AG08396 (cell line): ENCODE measurements at places on chromosomes 7 and 10.

DNA sequence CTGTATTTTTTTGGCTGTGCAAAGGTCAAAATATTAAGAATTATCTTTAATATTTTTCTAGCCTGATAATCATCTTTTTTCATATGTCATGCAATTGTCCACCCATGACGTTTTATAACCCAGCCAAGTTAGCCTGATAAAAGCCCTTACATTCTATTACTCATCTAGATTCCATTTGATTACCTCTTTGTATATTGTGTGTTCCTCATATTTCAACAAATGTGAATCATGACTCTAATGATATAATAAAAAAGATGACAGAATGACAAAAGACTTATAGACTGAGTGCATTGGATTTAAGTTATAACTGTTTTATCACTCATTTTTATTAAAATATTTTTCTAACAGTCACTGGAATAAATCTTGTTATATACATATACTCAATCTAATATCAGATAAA lies 1560.0 kb upstream of the LRRTM3 start:
- DNase-seq: no peak

GRCh38 chr10:132559538-132559937 lies 22.0 kb downstream of the INPP5A start:
- no peak for DNase-seq

DNA sequence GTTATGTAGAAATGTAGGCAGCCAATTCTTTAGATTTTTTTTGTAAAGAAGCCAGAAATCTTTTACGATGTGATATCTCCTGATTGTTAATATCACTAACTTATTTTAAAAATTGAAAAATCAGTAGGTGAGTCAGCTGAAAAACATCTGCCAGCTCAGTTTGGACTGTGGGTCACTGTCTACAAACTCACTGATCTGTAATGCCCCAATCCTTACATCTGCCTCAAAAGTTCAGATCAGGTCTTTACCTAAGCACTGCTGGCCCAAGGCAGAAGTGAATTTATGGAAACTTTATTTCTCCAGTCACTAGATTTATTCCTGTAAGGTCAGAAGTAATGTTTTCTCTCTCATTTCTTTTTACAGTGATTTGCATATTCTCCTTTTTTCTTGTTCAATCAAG lies 31.0 kb upstream of the FAM13C start:
- DNase-seq: no peak

- DNase-seq: no peak
These were observed 16.2 kb downstream of the MALSU1 start for GRCh38 chr7:23315366-23315765.

DNA sequence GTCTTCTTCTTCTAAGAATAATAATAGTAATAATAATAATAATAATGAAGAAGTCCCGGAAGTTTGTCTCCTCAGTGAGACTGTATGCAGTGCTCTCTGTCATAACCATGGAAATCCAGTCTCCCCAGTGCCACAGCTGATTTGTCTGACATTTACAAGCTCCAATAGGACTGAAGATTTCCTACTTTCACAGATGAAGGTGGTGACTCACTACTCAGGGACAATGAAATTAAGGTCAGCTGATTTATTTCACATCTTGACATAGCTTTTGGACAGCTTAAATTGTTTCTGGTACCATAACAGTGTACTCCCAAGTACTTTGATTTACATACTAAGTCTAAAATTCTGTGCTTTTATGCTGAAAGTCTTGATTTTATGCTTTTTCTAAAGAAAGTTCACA lies 6.9 kb downstream of the CELF2 start:
- DNase-seq: no peak

DNA sequence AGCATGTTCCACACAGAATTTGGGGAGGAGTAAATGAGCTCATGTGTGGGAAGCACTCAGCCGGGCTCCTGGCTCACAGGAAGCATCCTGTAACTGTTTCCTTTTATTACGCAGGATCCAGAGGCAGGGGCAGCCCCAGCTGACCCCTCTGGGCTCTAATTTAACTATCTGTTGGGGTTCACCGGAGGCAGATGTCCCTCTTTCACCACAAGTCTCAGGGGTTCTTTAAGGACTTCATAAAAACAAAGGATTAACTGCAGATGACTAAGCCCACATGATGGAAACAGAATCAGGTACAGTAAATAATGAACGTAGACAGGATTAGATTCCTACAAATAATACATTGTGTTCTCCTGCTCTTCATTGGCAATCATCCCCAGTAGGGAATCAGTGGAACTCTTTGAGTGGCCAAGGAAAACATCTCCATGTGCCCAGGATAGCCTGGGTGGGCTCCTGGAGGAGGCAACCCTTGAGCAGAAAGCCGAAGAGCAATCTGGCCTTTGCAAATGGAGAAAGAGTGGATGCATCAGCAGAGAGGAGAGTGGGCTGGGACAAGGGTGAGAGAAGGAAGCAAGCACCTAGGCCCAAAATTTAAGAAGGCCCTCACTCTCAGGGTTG lies 24.6 kb downstream of the TBXAS1 start:
- no peak for DNase-seq

DNA sequence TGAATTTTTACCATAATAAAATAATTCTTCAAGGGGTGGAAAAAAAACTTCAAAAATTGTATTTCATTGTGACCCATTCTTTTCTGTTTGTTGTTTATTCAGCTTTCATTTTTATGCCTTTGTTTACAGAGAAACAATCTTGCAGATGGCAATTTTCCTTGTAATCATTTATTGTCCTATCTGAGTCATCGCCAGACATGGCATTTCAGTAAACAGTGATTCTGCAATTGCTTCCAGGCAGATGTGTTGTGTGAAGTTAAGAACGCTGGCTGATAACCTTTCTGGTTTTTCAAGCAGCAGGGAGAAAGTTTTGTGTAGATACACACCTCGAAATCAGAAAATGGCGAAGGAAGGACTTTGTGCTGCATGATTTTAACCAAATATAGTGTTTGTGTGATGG lies 80.7 kb upstream of the RPA3 start:
- DNase-seq: no peak

GRCh38 chr7:537911-538634 lies 18.4 kb upstream of the PDGFA start:
- peak; percentile 98 for DNase-seq

GRCh38 chr7:101884671-101885596 lies 67.5 kb downstream of the CUX1 start:
- DNase-seq: no peak

- DNase-seq: no peak
These were observed 2.4 kb downstream of the BLVRA start for GRCh38 chr7:43760861-43761260.

DNA sequence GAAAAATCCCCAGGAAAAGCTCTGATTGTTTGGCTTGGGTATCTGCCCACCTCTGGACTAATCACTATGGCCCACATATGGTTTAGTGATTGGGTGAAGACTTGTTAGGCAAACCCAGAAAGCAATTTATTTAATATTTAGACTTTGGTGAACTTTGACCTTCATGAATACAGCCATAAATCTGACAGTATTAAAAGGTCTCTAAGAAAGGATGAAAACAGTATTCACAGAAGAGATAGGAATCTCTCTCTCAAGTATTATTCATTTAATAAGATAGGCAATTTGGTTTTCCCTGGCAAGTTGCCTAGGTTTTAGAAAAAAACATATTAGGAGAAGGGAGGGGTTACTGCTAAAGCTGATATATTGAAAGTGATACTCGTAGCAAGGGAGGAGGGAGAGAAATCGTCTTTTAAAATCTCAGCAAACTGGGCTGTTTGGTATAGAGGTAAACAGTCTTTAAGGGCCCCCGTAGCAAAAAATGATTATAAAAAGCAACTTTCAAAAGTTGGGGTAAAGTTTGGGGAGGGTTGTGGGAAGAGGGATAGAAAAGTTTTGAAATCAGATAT lies 57.1 kb downstream of the LSMEM1 start:
- no peak for DNase-seq

GRCh38 chr10:6065406-6065805 lies 3.2 kb upstream of the IL2RA start:
- DNase-seq: no peak

- DNase-seq: peak; percentile 24
These were observed 24.9 kb downstream of the MTURN start for GRCh38 chr7:30159698-30160143.

DNA sequence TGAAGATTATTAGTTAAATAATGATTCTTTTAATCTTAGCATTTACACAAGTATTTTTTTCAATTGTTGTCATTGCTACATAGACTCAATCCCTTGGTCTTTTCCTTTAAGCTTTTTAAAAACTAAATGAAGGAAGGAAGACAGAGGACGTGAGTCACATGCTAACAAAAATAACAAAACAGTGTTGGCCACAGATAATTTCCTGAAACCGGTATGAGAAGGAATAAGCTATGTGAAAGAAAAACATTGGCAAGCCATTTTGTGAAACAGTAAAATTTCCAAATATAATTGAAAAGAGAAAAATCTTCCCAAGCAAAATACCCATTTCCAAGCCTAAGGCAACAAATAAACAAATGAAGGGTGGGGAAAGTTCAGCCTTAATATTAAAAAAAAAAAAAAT lies 223.0 kb downstream of the AHR start:
- no peak for DNase-seq

- DNase-seq: no peak
These were observed 22.6 kb downstream of the WNT8B start for GRCh38 chr10:100485366-100485765.

GRCh38 chr10:118901380-118901779 lies 128.1 kb upstream of the NANOS1 start:
- DNase-seq: no peak

DNA sequence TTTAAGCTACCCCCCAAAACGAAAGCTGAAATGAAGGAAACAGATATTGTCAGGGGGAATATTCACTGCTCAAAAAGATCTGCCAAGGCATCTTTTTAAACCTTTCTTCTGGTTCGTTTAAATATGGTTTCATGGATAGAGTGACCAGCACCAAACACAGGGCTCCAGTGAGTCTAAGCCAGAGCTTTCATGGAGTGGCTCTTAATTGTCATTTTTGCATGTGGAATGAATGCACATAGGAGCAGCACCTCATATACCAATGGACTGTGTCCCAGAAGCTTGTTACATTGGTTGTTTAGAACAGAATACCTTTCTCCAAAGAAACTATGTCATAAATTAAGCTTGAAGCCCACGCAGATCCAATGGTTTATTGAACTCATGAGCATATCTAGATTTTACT lies 17.3 kb downstream of the MKX start:
- no peak for DNase-seq

DNA sequence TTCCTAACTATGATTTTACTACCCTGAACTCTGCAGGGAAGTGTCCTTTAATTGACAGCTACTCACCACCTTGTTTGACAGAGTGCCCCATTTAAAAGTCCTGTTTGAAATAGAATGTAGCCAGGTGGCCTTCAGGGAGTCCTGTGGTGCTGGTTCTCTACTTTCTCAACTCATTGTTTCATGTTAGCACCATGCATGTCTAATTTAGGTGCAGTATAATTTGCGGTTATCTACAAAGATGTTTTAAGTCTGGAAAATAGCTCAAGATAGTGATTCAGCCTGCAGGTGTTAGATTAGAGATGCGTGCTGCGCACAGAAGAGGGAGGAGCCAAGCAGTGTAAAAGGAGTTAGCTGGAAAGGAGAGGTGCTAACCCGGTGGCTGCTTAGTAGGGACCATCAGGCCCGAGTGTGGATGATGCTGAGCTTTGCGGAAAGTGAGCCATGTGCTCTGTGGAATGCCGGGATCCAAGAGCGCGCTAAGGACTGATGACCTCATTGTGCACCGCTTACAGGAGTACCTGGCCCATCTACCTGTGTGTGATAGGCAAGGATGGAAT lies 1.2 kb downstream of the CCM2 start:
- DNase-seq: no peak

- no peak for DNase-seq
These were observed 49.4 kb upstream of the SORCS1 start for GRCh38 chr10:107213861-107214260.

DNA sequence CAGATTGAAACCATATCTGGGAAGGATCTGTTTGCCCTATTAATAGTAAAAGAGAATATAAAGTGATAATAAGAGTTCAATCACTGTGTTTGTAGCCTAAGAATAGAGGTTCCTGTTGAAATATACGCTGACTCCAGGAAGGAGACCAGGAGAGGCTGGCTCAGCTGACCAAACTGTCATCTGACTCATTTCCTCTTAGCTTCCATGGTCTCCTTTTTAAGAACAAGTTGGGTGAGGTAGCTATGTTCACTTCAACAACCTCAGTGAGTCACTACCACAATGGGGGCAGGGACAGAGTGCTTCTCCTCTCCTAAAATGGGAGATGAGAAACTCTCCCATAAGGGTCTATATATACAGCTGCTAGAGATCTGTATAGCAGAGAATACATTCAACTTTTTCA lies 543.3 kb downstream of the CALN1 start:
- DNase-seq: peak; percentile 55

DNA sequence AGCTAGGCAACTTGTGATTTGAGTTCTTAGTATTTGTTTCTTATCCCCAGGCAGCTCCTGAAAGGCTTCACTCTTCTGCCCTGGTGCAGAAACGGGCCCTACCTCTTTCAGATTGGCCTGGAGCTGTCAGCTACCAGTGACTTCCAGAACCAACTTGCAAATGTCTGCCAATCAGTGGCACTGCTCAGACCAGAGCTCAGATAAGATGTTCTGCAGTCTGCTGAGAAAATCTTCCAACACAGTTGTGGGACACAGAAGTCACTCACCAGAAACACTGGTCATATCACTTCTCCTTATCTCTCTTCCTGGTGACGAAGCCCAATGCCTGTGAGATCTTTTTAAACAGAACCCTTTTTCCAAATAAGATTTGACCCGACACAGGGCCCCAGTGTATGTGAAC lies 81.9 kb upstream of the DUSP5 start:
- DNase-seq: no peak

- peak; percentile 84 for DNase-seq
These were observed 10.9 kb upstream of the MAP3K8 start for GRCh38 chr10:30422981-30423654.

DNA sequence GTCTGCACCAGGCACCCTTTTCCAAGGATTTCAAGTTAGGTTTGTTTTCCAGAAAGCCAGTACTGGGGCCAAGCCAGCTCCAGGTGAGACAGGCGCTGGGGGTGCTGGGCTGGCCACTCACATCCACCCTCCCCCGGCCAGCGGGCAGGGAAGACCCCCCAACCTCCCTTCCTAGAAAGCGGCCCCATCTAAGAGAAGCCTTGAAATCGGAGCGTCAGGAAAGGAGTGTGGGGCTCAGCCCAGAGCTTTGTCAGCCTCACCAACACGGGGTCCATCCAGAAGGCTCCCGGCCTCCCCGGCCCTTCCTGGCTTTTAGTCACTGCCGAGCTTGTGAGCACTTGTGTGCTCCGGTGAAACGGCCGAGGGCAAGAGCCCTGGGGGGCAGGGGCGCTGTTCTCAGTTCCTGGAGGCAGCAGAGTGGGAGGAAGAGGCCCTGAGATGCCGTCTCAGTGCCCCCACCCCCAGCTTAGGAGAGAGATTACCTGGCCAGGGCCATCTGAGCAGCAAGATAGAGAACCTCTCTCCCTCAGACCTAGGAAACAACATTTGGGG lies 39.6 kb downstream of the PDGFA start:
- no peak for DNase-seq

GRCh38 chr7:28191751-28192150 lies 11.2 kb upstream of the JAZF1 start:
- no peak for DNase-seq

DNA sequence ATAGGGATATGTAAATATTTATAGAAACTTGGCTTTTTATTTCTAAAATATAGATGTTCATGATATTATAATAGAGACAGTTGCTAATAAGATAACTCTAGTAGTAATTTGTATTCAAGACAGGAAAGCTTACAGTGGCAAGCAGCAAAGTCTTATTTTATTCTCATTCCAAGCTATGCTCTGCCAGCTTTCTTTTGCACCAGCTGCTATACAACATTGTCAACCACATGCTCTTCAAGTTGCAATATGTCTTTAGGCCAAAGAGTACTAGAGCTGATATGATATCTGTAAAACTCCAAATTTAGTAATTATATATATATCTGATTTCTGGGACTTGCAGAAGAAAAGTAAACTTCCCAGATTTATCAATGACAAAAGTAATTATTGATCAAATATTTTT lies 350.1 kb downstream of the HGF start:
- no peak for DNase-seq
